ENCODE measurements at places on chromosomes 13 and 19.

GRCh38 chr13:75256922-75257321 is 225.0 kb downstream of the TBC1D4 start:
- DNase-seq: no peak

DNA sequence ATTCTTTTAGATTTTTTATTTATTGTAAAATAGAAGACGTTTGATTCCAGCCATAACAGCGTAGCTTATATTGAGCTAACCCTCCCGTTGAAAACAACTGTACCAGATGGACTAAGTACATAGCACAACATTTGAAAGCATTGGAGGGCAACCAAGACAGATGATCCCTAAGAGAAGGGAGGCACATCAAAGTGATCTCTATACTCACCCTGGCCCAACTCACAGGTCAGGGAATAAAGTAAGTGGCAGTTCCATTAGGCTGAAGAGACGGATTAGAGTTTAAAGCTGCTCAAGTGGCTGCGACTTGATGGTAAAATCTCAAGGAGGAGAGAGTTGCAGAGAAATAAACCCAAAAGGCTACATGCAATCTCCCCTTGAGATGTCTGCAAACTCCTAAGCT is 65.1 kb upstream of the ITM2B start:
- DNase-seq: no peak

DNA sequence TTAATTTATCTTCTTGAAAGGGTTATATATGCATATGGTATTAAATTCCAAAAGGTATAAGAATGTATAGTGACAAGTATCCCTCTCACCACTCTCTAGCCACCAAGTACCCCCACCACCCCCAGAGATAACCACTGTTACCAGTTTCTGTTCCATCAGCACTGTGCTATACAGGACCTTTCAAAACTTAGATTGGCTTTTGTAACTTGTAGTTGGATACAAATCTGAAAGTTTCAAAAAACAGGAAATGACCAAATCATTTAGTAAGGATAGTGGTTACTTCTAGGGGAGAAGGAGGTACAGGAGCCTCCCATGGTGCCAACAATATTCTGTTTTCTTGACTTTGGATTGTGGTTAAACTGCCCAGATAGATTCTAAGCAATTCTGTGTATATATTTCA is 56.7 kb downstream of the AKAP11 start:
- no peak for DNase-seq

DNA sequence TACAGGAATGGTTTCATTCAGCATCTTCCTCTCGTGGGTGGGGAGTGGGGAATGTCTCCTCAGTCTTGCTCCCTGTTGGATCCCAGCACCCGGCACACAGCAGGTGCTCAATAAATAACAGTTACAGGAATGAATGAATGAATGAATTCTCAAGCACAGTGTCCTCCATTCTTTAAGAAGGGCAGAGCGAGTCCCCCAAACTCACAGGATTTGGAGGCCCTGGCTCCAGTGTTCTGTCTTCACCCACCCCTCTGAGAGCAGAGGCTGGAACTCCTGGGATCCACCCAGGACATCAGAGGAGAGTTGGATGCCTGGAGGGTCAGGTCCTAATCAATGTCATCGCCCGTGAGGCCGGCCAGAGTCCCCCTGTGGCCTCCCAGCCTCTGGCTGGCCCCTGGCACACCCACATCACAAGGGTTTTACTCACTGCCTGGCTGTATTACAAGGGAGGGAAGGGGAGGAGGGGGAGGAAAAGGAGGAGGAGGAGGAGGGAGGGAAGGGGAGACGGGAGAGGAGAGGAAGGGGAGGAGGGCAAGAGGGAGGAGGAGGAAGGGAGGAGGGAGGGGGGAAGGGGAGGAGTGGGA is 8.7 kb upstream of the CREB3L3 start:
- DNase-seq: no peak

DNA sequence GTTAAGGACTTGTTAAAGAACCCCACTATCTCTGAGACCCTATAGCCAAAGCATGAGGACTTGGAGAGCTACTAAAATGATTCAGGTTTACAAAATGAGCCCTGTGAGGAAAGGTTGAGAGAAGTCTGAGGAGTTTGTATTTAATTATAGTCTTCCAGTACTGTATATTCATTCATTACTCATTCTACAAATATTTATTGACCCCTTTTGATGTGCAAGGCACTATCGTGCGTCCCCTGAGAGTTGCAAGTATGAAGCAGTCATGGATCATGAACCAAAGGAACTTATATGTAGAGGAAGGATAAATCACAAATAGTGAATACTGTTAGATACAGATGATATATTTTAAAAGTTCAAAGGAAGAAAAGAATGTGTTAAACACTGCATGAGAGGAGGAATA is 84.4 kb downstream of the DNAJC15 start:
- DNase-seq: no peak

DNA sequence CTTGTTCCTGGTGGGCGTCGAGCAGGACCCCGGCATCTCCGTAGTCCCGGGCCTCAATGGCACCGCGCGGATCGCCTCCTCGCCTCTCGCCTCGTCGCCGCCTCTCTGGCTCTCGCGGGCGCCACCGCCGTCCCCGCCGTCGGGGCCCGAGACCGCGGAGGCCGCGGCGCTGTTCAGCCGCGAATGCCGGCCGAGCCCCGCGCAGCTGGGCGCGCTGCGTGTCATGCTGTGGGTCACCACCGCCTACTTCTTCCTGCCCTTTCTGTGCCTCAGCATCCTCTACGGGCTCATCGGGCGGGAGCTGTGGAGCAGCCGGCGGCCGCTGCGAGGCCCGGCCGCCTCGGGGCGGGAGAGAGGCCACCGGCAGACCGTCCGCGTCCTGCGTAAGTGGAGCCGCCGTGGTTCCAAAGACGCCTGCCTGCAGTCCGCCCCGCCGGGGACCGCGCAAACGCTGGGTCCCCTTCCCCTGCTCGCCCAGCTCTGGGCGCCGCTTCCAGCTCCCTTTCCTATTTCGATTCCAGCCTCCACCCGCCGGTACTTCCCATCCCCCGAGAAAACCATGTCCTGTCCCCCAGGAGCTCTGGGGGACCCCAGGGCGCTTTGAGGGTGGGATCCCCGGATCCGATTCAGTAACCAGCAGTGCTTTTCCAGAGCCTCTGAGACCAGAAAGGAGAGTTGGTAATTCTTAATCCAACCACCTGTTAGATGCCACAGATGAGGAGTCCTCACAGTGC is 885 bp downstream of the MLNR start:
- DNase-seq: no peak

DNA sequence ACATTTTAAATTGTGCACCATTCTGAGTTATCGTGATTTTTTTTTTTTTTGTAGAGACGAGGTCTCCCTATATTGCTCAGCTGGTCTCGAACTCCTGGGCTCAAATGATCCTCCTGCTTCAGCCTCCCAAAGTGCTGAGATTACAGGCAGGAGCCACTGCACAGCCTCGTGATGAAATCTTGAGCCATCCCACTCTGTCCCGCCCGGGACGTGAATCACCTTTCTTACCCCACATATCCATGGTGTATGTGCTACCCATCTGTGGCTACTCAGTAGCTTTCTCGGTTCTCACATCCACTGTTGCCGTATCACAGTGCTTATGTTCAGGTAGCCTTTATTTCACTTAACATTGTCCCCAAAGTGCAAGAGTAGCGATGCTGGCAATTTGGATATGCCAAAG is 26.5 kb downstream of the PAK4 start:
- no peak for DNase-seq

Measured in CD4-positive, alpha-beta T cell treated with Interleukin-17A for 4 hours (primary cell).